T-helper 1 cell (primary cell): ENCODE measurements at places on chromosomes 2 and 18.
A peak's percentile ranks its signal among the peaks of the same experiment; 100 is the strongest.

GRCh38 chr2:73877071-73877802 is 15.6 kb upstream of the ACTG2 start:
- DNase-seq, result no peak

- DNase-seq, result peak; percentile 30
These were observed 48.6 kb downstream of the PLB1 start for GRCh38 chr2:28544405-28544921.

DNA sequence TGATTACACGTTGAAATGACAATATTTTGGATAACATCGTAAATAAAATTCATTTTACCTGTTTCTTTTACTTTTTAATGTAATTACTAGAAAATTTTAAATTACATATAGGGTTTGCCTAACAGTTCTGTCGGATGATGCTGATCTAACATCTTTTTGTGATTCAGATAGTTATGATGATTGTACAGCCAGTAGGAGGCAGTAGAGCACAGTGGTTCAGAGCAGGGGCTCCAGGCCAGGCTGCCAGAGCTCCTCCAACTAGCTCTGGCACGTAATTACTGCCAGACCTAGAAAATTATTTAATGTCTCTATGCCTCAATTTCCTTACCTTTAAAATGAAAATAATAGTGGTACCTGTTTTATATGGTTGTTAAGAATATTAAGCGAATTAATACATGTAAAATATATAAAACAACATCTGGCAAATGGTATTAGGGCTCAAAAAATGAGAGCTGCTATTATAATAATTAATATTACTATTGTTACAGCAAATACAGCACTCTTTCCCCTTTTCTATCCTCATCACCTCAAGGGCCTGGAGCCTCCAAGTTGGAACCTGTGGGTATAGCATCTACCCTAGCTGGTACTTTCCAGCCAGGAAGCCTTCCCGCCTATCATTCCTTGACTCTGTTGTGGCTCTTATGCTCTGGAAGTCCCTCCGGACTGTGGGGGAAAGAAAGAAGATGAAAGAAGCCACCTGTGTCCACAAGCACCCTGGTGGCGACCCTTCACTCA is 47.7 kb upstream of the PLA2R1 start:
- DNase-seq, result peak; percentile 30

DNA sequence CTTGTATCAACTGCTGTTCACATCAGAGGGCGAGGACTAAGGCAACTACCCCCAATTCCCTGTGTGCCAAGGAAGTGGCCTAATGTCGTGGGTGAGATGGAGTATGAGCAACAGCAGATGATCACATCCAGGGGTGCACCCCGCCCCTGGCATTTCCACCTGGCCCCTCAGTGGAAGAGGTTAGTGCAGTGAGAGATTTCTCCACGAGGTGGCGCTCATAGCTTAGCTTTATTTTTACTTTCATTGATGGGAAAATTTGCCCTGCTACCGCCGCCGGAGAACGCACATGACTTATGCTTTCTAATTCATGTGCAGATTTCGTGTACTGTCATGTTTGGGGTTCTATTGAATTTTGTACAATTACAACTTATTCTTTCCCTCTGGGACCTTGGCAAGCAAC is 470.6 kb upstream of the MEX3C start:
- DNase-seq, result no peak

- no peak for DNase-seq
These were observed 607.5 kb upstream of the SLC39A10 start for GRCh38 chr2:195049372-195050031.
